ENCODE measurements at places on chromosomes 5 and 9. TPM values are rescaled to one million over a fixed set of nuclear protein-coding genes. Genes with fewer than 3 reads are reported as not detected.

Gene LHX3
- total RNA-seq = not detected

Gene TLX3
- not detected for total RNA-seq

Gene OTULINL
- total RNA-seq = 25.6 TPM

Gene TESK1
- 85.1 TPM for total RNA-seq

Gene LCN2
- total RNA-seq = 52.0 TPM

Gene SLC45A2
- total RNA-seq = not detected

Gene MCIDAS
- not detected for total RNA-seq

Gene C9
- total RNA-seq = not detected

Gene RASGRF2
- total RNA-seq = 17.3 TPM

Gene ASPN
- total RNA-seq = 4.1 TPM

Gene GRAMD2B
- total RNA-seq = 38.0 TPM

Gene PPP1R26
- 12.4 TPM for total RNA-seq

Gene CACNA1B
- 0.38 TPM for total RNA-seq

Gene MYO10
- total RNA-seq = 122 TPM

Gene SGCD
- total RNA-seq = 9.6 TPM

Gene PCDHGA8
- total RNA-seq = 0.85 TPM

Gene HBEGF
- total RNA-seq = 8.0 TPM

Gene BAAT
- total RNA-seq = not detected

Gene SUSD3
- 9.2 TPM for total RNA-seq

- DNase-seq = no peak
These were observed 25.8 kb upstream of the SYNPO start for GRCh38 chr5:150614661-150615060.

DNA sequence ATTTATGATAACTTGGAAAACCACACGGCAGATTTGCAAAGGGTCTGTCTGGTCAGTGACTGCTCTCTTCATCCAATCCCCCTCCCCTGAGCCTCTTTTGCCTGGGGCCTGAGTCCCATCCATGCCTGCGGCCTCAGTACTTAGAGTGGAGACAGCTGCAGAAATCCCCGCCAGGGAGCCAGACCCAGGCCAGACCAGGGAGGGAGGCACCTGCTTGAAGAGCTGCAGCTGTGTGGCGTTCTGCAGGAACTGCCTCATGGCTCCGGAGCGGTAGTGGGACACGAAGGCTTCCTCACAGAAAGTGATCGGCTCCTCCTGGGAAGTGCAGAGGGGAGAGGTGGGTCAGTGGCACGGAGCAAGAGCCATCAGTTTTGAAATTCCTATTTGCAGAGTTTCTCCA lies 101.6 kb downstream of the CRB2 start:
- DNase-seq = no peak

- DNase-seq = no peak
These were observed 45.0 kb upstream of the PHF2 start for GRCh38 chr9:93531374-93531773.

- DNase-seq = peak; percentile 71
These were observed 21.0 kb downstream of the RUSC2 start for GRCh38 chr9:35510754-35511428.

DNA sequence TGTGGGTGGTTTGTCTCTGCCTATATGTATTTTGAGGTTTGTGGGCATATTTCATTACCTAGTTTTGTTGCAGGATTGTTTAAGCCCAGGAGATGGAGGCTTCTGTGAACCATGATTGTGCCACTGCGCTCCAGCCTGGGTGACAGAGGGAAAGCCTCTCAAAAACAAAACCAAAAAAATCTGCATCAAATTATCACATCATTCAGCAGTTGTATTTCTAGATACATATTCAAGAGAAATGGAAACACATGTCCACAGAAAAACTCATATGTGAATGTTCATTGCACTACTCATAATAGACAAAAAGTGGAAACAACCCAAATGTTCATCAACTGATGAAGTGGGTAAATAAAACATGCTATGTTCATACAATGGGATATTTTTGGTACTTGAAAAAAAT lies 29.9 kb downstream of the HSPA4 start:
- no peak for DNase-seq

DNA sequence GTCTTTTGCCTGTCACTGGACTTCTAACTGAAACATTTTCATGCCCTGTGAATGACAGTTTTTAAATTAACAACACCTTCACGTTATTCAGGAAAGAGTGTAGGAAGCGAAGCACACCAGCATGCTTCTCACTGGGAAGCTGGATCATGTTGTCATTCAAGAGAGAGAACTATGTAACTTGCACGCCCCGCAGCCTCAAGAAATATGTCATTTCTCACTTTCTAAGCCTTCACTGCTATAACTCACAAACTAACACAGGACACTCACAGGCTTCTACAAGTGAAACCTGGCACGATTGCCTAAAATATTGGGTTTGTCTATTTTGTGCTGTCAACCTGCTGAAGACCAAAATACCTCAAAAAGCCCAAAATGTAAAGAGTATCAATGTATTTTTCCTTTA lies 466.3 kb downstream of the EFNA5 start:
- no peak for DNase-seq

- DNase-seq = no peak
These were observed 236.6 kb downstream of the PSAT1 start for GRCh38 chr9:78533500-78533899.

DNA sequence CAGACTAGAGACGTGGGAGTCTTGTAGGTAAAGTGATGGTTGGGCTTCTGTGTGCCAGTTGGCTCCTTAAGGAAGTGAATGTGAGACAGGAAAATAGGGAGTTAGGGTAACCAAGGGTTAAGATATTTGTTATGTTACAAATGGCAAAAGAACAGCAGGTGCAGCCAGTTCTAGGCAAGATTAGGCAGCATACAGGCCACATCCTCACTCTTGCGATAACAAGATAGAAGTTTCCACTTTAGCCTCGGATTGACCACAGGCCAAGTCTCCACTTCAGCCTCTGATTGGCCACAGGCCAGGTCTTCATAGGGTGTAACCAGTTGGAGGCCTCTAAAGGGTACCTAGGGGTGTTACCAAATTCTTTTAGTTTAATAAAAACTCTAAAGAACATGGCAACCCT lies 54.6 kb upstream of the ABCA1 start:
- no peak for DNase-seq

GRCh38 chr5:58046371-58046770 lies 413.5 kb downstream of the PLK2 start:
- no peak for DNase-seq

DNA sequence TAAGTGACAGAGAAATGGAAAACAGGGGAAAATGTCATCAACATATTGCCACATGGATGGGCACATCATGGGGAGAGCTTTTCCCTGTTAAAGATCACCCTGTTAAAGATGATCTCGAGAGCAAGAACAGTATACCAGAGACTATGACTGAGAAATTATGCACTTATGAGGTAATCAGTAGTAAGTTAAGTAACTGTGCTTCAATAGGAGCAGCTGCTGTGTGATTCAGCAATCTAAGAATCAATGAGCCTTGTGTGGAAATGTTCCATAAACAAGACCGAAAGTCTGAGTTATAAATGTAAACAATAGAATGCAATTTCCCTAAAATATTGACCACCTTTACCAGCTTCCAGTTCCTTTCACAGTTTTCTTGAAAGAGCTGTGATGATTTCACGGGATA lies 582.3 kb downstream of the CAAP1 start:
- no peak for DNase-seq

- no peak for DNase-seq
These were observed 100.0 kb downstream of the KIAA1958 start for GRCh38 chr9:112586599-112587155.

DNA sequence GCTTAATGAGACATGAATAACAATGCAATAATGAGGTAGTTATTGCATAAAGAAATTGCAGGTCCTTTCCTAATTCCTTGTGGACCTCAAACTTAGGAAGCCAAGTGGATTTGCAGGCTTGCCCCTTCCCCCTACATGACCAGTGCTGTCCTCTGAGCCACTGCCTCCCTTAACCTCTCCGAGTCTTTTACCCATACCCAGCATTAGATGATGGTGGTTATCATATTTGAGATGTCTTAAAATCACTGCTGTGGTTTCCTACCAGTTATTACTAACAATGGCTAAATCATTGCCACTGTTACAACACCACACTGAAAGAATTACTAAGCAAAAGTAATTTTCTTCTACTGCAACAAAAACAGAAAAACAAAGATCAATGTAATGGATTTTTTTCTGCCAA lies 170.8 kb downstream of the EDIL3 start:
- no peak for DNase-seq

GRCh38 chr9:35374436-35374835 lies 115.5 kb upstream of the RUSC2 start:
- DNase-seq = no peak

GRCh38 chr9:124805186-124805585 lies 28.3 kb downstream of the OLFML2A start:
- no peak for DNase-seq

- DNase-seq = no peak
These were observed 1079.9 kb upstream of the C9orf72 start for GRCh38 chr9:28653216-28653615.

DNA sequence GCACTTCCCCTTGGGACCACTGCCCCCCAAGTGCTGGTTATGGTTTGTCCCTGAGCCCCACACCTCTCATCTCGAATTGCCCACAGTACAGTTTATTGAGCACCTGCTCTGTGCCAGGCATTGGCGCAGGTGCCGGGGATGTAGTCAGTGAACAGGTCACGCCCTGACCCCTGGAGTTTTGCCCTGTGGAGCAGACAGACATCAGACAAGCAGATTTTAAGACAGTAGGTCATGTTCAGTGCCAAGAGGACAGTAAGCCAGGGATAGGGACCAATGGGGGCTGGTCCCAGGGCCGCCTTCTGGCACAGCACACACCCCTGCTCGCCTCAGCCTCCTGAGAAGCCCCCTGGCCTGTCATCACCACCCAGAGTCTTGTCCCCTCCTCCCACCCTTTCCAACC lies 21.9 kb downstream of the ROPN1L start:
- no peak for DNase-seq

DNA sequence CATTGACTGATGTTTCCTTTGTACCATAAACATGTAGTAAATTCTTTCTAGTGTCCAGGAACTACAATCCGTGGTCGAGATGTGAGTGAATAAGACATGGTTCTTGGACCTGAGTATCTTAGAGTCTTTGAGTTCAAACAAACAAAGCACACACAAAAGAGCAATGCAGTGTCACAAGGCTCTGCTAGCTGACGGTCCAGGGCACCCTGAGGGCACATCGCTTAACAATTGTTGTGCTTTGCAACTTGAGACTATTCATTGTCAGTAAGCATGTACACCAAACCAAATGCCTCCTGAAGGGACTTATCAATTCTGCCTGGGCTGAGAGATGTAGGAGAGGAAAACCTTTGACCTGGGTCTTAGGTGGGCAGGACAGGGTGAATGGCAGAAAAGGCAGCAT lies 84.8 kb downstream of the CAMK4 start:
- DNase-seq = no peak

- peak; percentile 42 for DNase-seq
These were observed 109.4 kb downstream of the PSD2 start for GRCh38 chr5:139904816-139905661.

DNA sequence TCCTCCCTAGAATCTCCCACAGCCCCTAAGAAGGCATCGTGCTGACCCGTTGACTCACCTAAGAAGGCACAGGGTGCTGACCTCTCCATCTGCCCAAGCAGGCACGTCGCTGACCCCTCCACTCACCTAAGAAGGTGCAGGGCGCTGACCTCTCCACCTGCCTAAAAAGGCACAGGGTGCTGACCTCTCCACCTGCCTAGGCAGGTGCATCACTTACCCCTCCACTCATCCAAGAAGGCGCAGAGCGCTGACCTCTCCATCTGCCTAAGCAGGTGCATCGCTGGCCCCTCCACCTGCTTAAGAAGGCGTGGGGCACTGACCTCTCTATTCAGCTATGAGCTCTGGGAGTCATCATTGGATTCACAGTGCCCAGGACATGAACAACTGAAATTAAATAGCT lies 54.4 kb upstream of the FCN1 start:
- DNase-seq = no peak

- DNase-seq = no peak
These were observed 57.7 kb downstream of the LMX1B start for GRCh38 chr9:126671381-126671831.

- DNase-seq = no peak
These were observed 255.1 kb upstream of the NREP start for GRCh38 chr5:112012104-112012503.

- peak; percentile 59 for DNase-seq
These were observed 133.9 kb downstream of the JAKMIP2 start for GRCh38 chr5:147648597-147648996.

DNA sequence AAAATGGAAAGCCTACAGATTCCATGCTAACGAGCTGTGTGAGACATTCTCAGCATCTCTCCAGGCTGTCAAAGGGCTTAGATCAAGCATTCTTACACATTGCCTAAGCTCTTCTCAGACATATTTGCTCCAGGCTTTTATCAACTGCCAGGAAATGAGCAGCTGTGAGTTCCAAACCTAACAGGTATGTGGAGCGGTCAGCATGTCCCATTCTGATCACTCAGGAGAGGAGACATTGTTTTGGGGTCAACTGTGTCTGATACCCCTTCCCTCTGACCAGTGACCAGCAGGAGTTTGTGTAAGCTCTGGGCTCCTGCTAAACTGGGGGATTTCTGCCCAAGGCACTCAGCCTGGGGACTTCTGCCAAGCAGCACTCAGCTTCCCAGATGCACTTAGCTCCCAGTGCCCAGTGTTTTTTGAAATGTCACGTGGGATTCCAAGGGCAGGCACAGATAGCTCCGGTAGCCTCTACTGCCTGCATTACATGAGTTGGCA lies 229.1 kb downstream of the SEC61B start:
- DNase-seq = no peak

GRCh38 chr9:34572628-34573027 lies 16.9 kb downstream of the CNTFR start:
- no peak for DNase-seq

- no peak for DNase-seq
These were observed 413.4 kb upstream of the SLC30A5 start for GRCh38 chr5:68680366-68680765.

DNA sequence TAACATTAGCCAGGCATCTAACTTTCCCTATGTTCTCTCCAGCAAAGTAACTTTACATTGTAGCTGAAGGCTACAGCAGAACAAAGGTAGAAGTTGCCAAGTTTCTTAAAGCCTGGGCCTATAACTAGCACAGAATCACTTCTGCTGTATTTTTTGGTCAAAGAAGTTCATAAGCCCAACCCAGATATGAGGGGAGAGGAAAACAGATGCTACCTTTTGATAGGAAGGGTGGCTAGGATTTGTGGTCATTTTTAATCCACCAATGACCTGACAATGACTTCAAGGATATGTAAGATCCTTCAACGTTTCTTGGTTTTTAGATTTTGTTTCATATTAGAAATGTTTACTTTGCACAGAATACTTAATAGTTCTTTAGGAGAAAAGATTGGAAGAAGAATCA lies 64.2 kb upstream of the RANBP3L start:
- DNase-seq = no peak

- DNase-seq = peak; percentile 60
These were observed 24.3 kb upstream of the OTULINL start for GRCh38 chr5:14557203-14557770.

GRCh38 chr9:87307848-87308247 lies 189.8 kb upstream of the DAPK1 start:
- DNase-seq = no peak

GRCh38 chr5:59535561-59535960 lies 358.0 kb downstream of the PDE4D start:
- no peak for DNase-seq
